ENCODE measurements at places on chromosomes 11 and 22.

- DNase-seq, result no peak
Observed at GRCh38 chr11:16902182-16902581, 112.0 kb downstream of the PLEKHA7 start.

DNA sequence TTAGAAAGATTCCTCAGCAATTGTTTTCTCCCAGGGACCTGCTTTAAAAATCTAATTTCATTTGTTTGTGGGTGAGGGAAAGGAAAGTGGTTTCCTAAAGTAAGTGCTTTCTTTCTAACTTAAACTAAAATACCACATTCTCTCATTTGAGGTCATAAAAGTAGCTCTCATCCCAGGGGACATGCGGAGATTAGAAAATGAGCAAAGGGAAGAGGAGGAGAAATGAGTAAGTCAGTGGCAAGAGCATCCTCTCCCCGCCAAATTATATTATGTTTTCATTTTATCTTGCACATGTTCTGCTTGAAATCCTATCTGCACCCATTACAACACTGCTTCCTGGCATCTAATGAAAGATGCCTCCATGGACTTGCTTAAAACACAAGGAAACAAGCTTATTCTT, 191.4 kb downstream of the ARHGAP42 start:
- DNase-seq, result peak; percentile 40

GRCh38 chr22:49048591-49048990, 779.1 kb downstream of the BRD1 start:
- no peak for DNase-seq

GRCh38 chr22:29195118-29195963, 10.4 kb upstream of the EMID1 start:
- DNase-seq, result no peak

- no peak for DNase-seq
Observed at GRCh38 chr11:20022363-20023081, 137.8 kb downstream of the DBX1 start.

- no peak for DNase-seq
Observed at GRCh38 chr11:12871788-12872321, 137.3 kb upstream of the RASSF10 start.

DNA sequence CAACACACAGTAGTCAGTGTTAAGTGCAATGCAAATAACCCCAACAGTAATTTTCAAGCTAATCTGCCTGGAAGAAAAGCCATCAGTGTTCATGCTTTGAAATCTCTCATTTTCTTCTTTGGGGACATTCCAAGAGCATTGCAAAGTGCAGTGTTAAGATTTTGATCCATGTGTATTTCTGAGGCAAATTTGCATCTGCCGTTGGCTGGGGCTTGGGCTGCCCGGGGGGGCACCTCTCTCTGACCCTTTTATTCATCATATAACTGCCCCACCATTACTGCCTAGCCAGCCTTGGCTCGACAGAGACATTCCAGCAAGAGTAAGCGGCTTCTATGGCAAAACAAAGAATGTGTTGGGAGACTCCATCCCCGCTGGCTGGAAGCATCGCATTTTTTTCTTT, 483.5 kb downstream of the BRD1 start:
- DNase-seq, result no peak

DNA sequence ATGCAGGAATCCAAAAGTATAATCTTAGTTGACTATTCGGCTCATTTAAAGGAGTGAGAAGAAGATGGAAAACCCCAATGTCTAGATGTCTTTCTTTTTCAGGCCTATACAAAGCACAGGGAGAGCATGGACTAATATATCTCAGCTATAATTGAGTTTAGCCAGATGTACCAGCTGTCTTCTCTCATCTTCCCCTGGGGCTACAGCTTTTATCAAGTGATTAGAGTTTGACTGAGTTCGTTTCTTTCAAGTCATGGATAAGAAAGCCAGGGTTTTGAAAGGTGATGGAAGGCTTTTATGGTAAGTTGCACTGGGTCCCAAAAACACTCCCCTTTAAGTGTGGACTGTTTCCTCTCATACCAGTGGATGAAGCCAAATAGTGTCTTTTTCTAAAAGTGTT, 1172.8 kb upstream of the TENM4 start:
- DNase-seq, result no peak

- peak; percentile 67 for DNase-seq
Observed at GRCh38 chr11:10375280-10375971, 70.6 kb downstream of the ADM start.

DNA sequence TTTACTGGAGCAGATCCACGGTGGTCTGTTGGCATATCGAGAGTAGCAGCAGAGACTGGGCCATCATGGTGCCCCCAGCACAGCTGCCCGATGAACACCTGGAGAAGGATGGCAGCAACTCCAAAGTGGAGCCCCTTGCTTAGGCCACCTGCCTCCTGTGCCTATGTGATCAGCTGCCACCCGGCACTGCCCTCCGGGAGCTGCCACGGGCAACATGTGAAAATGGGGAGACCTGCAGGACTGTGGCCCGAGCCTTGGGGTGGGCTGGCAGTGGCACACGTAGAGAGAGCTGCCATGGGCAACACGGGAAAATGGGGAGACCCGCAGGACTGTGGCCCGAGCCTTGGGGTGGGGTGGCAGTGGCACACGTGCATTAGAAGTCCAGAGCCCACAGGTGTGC, 3.1 kb downstream of the FXYD2 start:
- no peak for DNase-seq

DNA sequence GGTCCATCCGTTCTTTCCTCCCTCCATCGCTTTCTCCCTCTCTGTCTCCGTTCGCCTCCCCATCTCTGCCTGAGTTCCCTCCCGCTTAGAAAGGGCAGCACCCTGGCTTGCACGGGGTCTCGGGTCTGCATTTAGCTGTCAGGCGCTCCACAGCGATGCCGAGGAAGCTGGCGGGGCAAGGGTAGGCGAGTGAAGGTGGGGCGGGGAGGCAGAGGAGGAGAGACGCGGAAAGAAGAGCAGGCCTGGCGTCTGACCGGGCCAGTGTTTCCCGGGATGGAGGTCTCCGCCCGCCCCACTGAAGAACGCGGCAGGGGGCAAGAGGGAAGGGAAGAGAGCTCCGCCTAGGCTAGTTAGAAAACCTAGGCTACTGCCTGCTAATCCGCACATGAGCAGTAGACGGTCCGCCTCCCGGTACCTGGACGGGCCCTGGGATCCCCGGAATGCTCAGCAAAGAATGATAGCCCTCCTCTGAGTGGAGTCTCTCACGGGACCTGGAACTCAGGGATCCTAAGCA, 3922.5 kb upstream of the OR11H1 start:
- no peak for DNase-seq

GRCh38 chr22:48254311-48254873, 1491.9 kb downstream of the TBC1D22A start:
- DNase-seq, result no peak

- DNase-seq, result no peak
Observed at GRCh38 chr11:85619499-85619898, 7.6 kb downstream of the DLG2 start.

DNA sequence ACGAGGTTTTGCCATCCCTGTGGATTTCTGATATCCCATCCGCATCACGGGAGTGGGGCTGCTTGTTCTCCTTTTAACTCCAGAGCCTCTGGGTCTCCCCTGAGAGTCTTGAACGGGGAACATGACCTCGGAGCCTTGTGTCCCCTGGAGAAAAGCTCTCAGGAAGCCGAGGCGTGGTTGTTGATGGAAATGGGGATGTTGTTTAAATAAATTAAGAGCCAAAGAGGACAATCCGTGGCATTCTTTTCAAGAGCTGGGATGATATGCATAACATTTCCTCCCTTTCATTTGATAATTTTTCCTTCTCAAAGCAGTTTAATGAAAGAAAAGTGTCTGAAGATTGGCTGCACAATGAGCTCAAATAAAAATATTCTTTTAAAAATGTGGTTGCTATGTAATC, 14.2 kb downstream of the TSPAN18 start:
- DNase-seq, result no peak

DNA sequence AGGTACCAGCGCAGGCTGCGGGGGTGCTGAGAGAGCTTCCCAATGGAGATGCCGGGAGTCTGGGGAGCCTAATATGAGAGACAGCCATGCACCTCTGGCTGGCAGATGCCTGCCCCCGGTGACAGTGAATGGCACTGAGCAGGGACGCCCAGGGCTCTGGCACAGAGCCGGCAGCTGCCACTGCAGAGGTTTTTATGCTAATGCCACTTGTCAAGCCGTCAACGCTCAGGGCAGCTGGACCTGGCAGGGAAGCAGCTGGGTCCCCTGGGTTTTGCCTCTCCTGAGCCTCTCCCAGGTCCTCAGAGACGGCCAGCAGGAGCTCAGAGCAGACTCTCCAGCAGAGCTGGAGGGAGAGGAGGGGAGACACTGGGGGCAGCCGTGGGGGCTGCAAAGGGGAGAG, 573.6 kb downstream of the BUD13 start:
- no peak for DNase-seq

GRCh38 chr11:61844909-61845565, 16.9 kb downstream of the FADS2 start:
- DNase-seq, result no peak

DNA sequence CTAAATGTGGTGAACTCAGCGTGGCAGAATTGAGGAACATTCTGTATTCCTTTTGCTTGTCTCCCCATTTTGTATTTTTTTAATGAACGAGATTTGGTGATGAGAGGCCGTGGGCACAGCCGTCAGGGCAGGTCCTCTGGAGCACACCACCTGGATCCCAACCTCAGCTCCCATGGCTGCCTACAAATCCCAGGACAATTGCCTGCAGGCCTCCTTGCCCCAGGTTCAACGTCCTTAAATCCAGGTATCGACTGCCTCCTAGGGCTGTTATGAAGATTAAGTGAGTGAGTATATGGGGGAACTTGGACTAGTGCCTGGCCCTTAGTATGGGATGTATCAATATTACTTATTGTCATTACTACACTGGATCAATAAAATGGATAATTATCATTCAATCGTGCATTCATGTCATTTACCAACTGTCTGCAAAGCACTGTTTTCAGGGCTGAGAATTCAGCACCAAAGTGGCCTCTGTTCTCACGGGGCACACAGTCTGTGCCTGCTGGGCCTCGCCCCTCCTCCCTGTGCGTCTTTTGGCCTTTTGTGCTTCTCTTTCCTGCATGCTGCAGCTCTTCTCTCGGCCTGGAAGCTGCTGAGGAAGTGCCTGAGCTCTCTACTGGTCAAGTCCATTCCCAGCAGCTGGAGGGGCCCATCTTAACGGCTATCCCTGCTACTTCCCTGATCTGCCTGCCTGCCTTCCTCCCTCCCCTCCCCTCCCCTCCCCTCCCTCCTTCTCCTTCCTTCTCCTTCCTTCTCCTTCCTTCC, 1343.7 kb downstream of the BRD1 start:
- no peak for DNase-seq

DNA sequence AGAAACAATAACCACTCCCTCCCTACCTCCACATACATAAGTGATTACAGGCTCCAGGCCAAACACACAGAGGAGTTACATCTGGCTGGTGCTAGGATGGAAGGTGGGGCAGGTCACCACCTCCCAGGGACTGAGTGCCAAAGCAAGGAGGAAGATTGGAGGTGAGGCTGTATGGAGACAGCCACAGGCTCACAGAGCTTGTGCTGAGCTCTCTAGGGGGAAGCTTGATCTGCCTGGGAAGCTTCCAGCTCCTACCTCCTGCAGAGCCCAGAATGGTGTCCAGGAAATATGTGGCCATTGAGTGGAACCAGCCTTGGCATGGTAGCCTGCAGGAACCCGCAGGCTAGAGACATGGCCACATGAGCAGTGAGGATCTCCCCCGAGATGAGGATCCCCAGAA, 3.6 kb upstream of the MED15 start:
- no peak for DNase-seq

DNA sequence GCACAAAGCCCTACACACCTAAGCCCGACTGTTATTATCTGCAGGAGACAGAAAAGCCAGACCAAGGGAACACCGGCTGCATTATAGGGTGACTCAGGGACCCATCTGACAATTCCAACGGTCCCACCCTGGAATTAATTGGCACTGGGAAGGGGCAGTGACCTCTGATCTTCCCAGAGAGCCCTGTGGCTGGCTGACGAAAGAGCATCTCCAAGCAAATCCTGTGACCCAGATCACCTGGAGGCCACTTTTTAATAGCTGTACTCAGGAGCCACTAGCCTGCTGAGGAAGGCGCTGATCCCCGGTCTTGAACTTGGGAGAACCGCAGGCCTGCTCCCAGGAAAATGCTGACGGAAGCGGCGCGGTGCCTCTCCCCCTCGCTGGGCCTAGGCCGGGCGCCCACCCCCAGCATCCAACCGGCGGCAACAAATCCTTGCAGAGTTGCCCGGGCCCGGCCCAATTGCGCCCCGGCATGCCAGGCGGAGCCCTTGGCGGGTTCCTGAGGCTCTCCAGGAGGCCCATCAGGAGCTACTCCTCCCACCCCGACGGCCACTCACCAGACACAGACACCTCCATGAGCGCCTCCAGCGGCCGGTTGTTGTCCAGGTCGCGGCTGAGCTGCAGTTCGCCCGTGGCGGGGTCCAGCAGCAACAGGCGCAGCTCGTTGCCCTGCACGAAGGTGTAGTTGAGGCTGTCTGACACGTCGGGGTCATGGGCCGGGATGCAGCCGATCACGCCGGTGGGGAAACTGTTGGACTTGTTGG, 4.2 kb downstream of the CELSR1 start:
- no peak for DNase-seq

- no peak for DNase-seq
Observed at GRCh38 chr11:27615833-27616232, 84.4 kb downstream of the BDNF start.

DNA sequence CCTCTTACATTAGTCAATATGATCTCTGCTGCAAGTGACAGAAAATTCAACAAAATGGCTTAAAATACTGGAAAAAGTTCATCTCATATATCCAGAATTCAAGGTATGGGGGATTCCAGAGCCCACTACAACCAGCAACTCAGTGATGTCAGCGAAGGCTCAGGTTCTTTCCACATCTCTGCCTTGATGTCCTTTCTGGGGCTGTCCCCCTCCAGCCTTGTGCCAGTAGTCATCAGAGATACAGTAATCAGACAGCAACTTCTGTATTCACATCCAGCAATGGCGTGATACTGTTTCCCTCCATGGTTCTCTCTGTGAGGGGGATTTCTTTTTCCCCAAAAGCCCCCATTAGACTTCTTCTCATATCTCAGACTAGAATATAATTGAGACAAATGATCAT, 103.4 kb upstream of the USP47 start:
- no peak for DNase-seq

DNA sequence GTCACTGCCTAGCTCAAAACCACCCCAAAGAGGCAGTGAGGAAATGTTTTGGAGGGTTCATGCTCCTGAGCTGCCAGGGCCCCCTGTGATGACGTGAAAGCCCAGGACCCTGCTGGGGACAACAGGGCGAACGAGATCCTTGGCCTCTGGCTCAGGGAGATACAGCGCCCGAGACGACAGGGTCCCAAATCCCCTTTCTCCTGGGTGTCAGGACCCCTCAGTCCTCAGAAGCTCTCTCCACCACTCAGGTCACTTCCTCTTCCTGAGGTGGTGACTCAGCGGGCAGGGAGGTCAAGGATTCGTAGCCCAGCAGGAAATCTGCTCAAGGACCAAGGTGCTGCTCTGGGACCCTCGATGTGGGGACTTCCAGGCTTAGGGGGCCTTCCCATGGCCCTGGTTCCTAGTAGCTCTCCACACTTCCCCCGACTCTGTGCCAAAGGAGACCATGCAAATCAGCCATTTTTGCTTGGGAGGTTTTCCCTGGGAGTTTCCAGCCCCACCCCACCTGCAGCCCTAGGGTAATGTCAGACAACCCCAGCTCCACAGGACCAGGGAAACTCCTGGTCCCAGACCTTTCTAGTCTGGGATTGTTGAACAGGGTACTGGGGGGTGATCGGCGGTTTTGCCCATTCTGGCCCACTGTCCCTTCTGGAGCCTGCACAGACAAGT, 12.8 kb downstream of the BCL9L start:
- no peak for DNase-seq

Measured in AG09319 (cell line).